ENCODE measurements at places on chromosomes 7 and 10.

- DNase-seq, result no peak
These were observed 102.4 kb upstream of the PLXNA4 start for GRCh38 chr7:132678656-132679055.

DNA sequence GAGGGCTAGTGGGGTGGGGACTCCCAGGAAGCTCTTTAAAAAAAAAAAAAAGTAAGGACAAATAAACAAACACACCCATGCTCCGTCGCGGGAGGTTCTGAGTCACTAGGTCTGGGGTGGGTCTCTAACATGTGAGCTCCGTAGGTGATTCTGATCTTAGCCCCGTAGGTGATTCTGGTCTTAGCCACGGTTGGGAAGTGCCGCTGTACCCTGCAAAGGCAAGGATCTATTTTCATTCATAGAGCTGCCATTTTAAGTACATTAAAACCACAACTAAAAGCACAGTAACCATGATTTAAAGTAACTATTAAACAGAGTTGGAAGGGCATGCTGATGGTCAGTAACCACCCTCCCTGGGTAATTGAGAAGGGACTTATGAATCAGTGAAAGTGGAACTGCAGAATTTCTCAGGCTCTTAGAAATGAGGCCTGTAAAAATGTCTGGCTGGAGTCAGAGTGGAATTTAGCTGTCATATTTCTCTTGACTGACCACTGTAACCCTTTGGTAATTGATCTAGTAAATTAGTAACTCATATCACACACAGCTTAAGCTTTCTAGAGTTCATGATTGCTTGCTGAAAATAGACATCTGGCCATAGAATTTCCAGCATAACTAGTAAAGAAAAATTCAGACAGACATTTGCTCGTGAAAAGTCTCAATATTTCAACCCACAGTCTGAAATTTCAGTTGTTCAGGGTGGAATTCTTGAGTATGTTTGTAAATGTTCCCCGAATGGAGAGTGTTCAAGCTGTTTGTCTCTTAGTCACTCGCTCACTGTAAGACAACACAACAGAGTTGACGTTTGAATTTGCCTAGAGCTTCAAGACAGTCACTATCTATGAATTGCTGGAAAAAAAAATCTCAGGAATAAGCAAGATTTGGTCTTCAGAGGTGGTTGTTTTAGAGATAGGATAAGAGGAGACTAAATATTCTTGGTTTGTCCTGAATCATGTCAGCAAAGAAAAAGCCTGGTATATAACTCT is 34.2 kb upstream of the TCF7L2 start:
- DNase-seq, result peak; percentile 56

DNA sequence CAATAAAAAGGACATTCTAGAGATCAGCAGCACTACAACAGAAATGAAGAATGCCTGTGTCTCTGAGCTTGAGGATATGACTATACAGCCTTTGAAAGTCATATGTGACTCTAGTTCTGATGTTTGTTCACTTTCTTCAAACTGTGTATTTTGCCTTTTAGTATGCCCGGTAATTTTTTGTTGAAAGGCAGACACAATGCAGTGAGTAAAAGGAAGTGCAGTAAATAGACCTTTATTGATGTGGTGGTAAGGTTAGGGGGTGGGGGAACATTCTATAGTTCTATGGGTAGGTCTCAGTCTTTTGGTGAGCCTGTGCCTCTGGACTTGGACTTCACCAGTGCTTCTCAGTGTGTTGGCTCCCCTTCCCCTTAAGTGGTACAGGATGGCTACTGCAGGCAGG is 143.5 kb upstream of the CDC14C start:
- DNase-seq, result no peak

DNA sequence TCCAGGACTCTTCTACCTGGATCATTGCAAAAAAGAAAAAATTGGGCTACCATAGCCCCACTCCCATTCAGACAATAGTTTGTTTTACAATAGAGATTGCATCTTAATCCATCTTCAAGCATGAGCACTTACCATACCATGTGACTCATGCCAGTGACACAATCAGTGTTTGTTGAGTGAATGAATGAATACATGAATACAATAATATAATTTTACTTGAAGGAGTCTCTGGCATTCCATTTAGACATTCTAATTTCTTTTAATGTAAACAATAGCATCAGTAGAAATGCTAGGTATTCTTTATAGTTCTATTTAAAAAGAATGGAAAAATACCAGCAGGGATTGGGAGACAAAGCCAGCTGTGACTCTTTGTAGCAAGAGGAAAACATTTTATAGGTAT is 141.6 kb upstream of the AKR1E2 start:
- DNase-seq, result peak; percentile 66

DNA sequence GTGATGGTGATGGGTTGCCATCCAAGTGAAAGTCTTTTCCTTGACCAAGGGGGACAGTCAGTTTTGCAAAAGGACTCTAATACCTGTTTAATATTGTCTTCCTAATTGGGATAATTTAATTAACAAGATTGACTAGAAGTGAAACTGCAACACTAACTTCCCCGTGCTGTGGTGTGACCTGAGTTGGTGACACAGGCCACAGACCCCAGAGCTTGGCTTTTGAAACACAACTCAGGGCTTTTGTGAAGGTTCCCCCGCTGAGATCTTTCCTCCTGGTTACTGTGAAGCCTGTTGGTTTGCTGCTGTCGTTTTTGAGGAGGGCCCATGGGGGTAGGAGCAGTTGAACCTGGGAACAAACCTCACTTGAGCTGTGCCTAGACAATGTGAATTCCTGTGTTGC is 6.9 kb downstream of the PPIF start:
- DNase-seq, result no peak

GRCh38 chr10:43816351-43817321 is 168.0 kb upstream of the ZNF32 start:
- DNase-seq, result peak; percentile 96

- no peak for DNase-seq
These were observed 3.7 kb upstream of the CXCL12 start for GRCh38 chr10:44388641-44389040.

- DNase-seq, result no peak
These were observed 929 bp downstream of the HOXA6 start for GRCh38 chr7:27146491-27147198.

- DNase-seq, result peak; percentile 60
These were observed 16.2 kb downstream of the PKD1L1 start for GRCh38 chr7:47932016-47932415.

DNA sequence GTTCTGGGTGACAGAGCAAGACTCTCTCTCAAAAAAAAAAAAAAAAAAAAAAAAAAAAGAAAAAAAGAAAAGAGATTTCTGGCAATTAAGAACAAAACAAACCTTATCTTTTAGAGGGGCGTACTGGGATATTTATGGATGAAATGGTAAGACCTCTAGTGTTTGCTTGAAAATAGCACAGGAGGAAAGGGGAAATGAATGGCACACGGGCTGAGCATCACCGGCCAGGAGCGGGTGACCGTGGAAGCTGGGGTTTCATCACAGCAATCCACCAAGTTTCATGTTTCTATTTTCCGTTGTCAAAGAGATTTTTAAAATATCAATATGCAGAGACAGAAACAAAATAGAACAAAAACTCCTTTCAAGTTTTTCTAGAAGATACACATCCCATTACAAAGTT is 105.6 kb downstream of the SVIL start:
- no peak for DNase-seq

- DNase-seq, result no peak
These were observed 193.8 kb downstream of the CYP26A1 start for GRCh38 chr10:93267521-93267920.

DNA sequence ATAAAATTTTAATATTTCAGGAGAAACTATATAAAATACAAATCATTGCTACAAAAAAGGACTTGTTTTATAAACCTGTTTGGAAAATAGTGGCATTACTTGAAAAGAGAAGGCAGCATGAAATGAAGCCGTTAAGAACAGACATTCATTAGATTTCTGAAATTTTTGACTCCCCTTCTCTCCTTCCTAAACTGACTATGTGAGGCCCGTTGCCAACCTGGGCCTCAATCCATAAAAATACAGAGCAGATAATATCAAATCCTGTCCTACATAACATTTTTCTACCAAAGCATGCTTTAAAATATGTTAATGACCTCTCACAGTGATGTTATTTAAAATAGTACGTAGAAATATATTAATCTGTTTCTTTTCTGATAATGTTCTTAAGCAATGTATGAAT is 34.5 kb upstream of the ING3 start:
- DNase-seq, result no peak

- DNase-seq, result peak; percentile 13
These were observed 77.6 kb upstream of the IMMP2L start for GRCh38 chr7:111639934-111640333.

DNA sequence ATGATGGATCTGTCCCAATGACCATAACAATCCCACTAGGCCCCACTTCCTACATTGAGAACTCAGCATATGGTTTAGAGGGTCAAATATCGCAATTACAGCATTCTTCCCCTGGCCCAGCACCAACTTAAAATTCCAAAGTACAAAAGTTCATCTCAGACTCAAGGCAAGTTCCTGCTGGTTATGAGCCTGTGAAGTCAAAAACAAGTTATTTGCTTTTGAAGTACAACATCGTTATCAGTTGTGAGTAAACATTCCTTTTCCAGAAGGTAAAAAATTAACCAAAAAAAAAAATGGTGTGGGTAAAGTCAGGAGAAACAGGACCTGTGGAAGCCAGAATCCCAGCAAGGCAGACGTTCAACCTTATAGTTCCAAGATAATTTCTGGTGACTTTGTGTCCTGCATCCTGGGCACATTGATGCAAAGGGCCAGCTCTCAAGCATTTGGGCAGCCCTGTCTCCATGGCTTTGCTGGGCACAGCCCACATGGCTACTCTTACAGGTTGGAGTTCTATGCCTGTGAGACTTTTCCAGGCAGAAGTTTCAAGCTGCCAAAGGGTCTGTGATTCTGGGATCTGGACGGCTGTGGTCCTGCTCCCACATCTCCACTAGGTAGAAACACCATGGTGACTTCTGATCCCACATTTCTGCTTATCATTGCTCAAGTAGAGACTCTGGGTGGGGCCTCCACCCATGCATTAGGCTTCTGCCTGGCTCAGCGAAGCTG is 37.5 kb downstream of the AKR1C8 start:
- DNase-seq, result no peak

GRCh38 chr10:124338276-124338925 is 80.3 kb downstream of the OAT start:
- no peak for DNase-seq

DNA sequence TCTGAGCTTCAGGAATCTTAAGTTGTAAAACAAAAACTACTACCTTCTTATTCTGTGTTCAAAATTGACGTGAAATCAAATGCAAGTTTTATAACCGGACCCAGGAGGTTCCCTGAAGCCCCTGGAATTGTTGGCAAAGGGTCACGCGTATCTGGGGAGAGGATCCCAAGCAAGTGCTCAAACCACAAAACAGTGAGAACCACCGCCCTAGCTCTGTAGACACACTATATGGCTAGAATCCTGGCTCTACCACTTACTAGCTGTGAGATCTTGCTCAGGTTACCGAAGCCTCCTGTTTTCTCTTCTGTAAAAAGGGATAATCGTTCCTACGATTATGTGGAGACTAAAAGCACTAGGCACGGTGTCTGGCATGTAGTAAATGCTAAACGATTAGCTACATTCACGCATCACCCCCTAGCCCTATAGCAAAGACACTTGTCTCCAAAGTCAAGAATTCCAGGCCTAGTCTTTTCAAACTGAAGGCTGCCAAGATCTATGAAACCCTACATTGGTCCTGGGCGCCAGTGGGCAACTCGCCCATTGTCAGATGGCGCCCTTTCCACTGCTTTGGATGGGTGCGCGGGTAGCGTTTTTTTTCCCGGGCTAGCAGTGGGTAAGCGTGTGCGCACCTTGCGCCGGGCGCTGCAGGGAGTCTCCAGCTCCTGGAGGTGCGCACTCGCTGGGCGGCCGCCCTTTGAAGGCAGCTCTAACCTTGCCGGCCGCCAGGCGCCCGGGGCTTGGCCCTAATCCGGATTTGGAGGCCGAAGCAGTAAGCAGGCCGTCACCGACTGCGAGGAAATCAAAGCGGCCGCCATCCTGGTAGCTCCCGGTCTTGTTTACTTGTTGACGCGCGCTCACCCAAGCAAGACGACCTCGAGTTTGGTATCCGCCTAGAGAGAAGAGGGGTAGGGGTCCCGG is 11.6 kb upstream of the NKX2-3 start:
- no peak for DNase-seq

- DNase-seq, result peak; percentile 66
These were observed 12.5 kb downstream of the STAG3 start for GRCh38 chr7:100190048-100190711.

DNA sequence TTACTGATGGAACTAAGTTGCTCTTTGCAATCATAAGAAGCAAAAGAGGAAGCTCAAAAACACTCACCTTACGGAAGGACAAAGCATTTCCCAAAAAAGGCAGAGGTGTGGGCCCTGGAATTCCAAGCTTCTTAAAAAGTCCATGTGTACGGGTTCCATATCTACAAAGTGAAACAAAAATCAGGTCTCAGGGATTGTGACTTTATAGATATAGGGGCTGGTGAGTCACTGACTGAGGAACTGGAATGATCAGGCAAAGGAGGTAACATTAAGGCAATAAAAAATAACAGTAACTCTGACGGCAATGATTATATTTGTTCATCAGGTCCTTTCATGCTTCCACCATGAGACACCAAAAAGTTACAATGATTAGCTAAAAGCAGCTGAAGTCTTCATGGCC is 4.0 kb downstream of the CYP3A7 start:
- no peak for DNase-seq

GRCh38 chr10:77504196-77504872 is 133.3 kb downstream of the KCNMA1 start:
- peak; percentile 70 for DNase-seq

- DNase-seq, result peak; percentile 58
These were observed 45.9 kb upstream of the KLF6 start for GRCh38 chr10:3830946-3831345.

DNA sequence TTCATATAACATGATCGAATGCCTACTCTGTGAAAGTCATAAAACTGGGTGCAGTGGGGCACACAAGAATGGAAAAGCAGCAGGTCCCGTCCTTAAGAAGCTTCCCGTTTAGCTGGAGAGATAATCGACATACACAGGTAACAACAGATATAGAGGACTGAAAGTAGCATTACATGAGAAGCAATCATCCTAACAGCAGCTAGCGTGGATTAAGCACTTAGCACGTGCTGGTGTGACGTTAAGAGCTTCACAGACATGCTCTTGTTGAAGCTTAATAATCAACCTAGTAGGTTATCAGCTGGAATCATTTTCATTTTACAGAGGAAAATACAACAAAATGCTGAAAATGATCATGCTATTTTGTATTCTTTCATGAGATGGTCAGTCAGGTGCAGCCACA is 184.8 kb downstream of the GPAM start:
- DNase-seq, result no peak

DNA sequence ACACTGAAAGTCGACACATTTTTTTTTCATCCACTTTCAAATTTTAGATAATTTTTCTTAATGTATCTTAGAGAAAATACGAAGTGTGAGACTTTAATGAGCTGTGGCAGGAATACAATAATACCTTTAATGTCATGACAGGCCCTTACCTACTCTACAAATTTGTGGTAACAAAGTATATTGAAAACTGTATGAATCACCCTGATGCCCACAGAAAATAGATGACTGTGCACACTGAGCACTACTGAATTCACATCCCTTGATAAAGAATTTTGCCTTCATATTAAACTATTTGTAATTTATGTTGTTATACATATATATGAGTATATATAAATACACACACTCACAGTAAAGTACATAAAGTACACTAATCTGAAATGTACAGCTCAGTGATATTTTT is 51.7 kb downstream of the AKR1D1 start:
- no peak for DNase-seq

- peak; percentile 28 for DNase-seq
These were observed 675.6 kb downstream of the MAGI2 start for GRCh38 chr7:78777829-78778228.

- no peak for DNase-seq
These were observed 245.0 kb downstream of the MGMT start for GRCh38 chr10:129712000-129712399.

Measured in EH (cell line).